ENCODE measurements at places on chromosomes 16 and 17.

DNA sequence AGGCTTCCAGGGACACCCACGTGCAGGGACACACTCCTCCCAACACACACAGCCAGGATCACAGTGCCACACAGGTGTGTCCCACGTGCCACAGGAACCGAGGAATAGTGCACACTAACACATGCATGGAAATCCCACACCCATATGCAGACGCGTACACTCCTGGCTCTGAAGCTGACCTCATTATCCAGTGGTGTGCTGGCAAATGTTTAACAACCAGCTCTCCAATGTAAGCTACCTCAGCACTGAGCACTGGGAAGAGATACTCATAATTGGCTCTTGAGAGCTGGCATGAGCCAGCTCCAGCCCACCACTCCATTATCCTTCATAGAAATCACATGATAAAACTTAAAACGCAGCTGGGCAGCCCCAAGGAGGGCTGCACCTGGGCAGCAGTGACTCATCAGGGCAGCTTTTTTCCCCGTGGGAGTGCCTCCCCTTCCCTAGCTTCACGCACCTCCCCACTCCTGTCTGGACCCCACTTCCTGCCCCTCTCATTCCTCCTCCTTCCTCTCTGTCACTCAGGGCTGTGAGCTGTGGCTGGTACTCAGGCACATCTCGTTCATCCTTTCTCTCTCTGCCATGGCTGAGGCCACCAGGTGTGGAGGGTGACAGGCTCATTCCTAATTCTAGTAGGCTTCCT lies 14.9 kb upstream of the TBX21 start:
- peak; percentile 44 for DNase-seq

GRCh38 chr17:20948984-20949777 lies 93.6 kb downstream of the USP22 start:
- DNase-seq = peak; percentile 11

DNA sequence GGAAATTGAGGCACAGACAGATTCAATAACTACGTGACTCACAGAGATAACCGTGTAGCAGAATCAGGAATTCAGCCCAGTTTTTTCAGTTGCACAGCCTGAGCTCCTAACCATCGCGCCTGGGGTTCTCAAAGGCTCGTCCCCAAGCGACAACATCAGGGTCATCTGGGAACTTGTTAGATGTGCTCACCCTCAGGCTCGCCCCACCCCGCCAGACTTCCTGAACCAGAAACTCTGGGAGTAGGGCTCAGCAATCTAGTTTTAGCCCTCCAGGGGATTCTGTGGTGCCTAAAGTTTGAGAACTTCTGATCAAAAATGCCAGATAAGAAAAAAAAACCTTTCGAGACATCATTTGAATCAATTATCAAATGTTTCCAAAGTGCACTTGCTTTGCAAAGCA lies 559.8 kb downstream of the WWOX start:
- no peak for DNase-seq

DNA sequence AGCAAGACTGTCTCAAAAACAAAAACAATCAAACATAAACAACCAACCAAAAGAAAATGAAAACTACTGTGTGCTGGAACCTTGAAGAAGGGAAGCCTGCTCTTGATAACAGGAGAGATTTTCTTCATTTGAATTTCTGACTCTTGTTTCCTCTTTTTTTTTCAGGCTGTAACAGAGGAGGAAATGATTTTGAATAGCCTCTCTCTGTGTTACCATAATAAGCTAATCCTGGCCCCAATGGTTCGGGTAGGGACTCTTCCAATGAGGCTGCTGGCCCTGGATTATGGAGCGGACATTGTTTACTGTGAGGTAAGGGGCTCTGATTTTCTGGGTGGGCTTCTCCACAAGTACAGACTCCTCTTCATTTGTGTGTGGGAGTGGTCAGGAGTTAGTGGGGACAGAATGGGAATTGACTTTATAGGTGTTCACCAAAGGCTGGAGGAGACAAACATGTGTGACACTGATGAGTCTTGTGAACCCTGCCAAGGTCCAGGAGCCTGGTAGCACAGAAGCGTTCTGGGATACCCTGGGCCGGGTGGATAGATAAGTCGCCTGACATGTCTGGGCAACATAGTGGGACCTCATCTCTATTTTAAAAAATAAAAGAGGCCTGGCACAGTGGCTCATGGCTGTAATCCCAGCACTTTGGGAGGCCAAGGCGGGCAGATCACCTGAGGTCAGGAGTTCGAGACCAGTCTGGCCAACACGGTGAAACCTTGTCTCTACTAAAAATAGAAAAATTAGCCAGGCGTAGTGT lies 14.9 kb downstream of the DUS2 start:
- no peak for DNase-seq

- no peak for DNase-seq
These were observed 242.4 kb upstream of the SALL1 start for GRCh38 chr16:51393381-51394005.
